ENCODE measurements at places on chromosomes 6 and 20.

DNA sequence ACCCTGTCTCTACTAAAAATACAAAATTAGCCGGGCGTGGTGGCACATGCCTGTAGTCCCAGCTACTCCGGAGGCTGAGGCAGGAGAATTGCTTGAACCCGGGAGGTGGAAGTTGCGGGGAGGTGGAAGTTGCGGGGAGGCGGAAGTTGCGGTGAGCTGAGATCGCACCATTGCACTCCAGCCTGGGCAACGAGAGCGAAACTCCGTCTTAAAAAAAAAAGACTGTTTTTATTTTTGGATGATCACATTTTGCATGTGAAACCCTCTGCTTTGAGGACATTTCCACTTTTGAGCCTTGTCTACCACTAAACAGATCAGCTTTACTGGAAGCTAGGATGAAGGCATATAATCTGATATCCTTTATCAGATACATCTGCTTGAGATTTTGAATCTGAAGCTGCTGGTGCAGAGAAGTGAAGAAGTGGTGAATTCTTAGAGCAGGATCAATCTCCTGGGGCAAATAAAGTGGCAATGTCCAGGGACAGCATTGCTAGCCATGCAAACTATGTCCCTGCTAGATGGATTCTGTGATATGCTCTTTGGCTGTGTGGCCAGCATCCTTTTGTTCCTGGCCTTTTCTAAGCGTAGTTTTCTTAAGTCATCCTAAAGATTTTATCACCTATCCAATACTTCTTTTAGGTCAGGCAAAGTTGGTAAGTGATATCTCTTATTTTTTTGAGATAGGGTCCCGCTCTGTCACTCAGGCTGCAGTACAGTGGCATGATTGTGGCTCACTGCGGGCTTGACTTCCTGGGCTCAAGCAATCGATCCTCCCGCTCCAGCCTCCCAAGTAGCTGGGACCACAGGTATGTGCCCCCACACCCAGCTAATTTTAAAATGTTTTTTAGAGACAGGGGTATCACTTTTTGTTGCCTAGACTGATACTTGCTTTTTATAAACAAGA lies 23.3 kb downstream of the RBL1 start:
- DNase-seq = no peak

DNA sequence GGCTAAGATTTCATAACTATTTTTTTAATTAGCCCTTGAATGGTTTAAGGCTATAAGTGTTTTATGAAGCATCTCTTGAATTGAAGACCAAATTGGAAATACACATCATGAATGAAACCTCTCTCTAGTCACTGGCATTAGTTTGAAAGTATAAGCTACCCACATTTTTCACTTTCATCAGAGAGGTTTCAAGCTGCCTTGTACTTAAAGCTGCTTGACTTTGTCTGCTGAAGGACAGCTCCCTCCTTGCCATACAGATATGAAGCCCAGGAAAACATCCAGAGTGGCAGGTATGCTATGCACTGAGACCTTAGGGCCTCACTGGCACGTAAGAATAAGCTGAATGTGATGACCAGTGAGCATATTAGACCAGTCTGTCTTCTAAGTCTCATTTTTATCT lies 62.7 kb downstream of the ELOVL2 start:
- no peak for DNase-seq

- no peak for DNase-seq
Observed at GRCh38 chr6:75183099-75183541, 22.7 kb downstream of the COL12A1 start.

DNA sequence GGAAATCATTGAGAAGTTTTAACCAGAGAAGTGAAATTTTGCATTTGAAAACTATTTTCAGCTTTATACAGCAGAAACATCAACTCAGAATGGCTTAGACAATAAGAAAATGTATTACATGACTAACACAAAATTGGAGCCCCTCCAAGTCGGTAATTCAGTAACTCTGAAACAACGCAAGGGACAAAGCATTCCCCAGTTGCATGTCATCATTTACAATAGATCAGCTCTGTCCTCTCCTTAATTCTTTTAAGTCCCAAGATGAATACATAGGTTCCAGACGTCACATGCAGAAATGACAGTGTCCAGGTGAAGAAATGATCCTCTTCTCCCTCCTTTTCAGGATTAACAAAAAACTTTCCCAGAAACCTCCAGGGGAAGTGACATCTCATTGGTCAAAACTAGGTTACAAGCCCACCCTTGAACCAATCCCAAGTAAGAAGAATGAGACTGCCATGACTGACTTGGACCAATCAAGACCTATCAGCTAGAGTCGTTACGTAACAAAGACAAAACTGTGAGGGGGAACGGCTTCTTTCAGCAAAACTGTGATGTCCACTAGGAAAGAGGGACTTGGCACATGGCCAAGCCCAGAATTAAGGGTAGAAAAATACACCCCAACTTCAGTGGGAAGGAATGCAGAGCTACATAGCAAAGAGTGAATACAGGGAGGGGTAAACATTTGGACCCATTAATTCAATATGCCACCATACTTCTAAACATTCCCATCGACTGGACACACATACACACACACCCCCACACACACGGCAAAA lies 149.8 kb upstream of the PRND start:
- DNase-seq = no peak

GRCh38 chr6:18412068-18412467 lies 24.9 kb downstream of the RNF144B start:
- no peak for DNase-seq

GRCh38 chr6:137412562-137412961 lies 81.6 kb downstream of the OLIG3 start:
- no peak for DNase-seq

DNA sequence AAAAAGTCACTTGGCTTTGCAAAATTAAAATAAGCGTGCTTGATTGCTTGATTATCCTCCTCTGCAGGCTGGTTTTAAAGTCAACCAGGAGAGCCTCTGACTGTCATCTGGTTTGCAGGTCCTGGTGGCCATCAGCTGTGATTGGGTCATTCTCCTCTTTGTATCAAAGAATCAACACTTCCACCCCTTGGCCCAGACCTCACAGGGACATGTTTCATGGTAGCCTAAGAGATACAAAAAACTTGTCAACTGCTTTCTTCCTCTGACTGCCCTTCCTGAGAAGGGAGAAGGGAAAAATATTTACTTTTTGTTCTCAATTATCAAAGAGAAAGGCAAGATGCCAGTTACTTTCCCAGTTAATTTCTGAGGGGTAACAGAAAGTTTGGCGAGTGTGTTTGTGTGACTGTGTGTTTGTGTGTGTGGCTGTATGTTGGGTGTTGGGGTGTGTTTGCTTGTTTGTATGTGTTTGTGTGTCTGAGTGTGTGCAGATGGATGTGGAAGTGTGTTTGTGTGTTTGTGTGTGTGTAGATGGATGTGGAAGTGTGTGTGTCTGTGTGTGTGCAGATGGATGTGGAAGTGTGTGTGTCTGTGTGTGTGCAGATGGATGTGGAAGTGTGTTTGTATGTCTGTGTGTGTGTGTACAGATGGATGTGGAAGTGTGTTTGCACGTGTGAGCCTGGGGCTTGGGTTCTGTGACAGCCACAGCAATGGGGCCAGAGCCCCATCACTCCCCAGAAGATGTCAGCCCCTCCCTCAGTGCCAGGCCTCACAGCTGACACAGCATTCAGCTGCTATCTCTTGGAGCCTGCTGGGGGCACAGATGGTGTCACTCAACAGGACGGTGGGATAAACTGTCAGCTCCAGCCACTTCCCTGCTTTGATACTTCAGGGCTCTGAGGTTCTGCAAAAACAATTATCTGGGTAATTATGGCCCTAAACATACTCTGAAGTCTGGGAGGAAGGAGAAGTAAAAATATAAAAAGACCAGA lies 98.6 kb upstream of the RNF24 start:
- no peak for DNase-seq

DNA sequence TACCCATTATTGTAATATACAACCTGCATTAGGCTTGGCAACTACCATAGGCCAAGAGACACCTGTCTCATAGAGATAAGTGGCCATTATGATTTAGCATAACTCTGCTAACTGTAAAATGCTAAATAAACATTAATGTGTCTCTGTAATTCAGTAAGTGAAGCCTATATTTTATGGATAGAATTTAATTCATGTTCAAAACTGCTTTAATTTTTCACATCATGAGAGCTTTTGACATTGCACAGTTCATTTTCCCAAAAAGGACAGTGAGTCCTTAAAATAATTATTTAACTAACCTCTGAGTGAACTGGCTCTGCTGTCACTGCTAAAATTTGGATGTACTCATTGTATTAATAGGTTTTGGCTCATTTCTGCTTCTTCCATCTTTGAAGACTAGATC lies 41.4 kb upstream of the TMX4 start:
- DNase-seq = no peak

DNA sequence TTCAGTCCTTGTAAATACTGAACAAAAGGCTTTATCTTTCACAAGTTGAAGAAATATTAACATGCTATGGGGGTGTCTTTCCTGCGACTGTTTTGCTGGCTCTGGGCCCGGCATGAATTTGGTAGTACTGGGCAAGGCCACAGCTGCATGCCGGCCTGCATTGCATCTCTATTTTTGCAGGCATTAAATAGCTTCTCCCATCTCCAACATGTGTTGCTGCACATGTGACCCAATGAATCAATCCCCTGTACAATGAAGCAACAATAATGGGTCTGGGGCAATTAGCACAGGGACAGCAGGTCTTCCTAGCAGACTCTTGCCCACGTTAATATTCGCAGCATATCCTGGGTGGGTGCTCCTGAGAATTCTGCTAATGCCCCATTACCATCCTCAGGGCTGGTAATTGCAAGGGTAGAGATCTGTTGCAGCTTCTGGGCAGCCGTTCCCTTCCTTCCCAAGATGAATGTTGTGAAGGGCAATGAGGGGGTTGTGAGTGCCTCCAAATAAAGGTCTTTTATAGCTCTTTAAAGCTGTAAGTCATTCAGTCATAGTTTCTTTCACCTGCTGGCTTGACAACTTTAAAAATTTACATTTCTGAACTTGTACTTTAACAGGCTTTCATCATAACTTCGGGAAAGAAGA lies 24.3 kb upstream of the CDYL start:
- DNase-seq = no peak

DNA sequence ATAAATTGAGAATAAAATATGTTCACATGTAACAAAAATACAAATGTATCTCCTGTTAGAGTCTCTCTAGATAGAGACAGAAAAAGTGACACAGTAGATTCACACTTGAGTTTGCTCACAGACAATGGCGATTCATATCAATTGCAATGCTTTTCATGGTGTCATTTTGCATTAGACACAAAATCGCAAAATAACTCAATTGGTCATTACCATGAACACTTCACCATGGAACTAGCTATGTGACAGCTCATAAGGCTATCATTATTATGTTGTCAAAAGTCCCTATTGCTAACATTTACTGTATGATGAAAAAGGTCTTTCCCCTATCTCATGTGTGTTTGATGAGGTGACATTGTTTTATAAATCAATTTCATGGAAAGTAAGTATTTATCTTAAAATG lies 249.5 kb upstream of the AGPAT4 start:
- DNase-seq = no peak

DNA sequence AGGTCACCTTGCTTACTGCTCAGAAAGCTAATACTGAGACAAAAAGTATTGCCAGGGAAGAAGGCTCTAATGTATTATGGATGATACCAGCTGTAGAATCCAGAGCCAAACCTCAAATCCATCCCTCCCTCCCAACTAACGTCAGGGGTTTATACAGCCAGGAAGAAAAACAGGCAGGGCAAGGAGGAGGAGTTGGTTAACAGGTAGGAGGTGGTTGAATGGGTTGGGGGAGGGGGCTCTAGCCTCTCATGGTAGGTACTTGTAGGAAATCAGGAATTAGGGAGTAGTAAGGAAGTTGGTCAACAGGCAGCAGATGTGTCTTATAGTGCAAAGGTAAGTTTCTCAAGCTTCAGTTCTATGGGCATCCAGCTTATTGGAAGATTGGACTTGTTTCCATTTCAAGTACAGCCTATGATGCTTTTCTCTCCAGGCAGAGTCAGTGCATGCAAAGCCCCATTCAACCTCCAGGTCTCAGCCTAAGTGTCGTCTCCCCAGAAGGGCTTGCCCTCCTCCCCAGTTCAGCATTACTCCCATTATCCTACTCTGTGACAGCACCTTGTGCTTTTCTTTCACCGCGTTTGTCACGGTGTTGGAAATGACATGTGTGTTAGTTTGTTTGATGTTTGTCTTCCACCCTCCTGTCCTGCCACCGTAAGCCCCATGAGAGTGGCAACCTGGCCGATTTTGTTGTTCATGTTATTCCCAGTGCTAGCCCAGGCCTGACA lies 38.1 kb downstream of the PNLDC1 start:
- no peak for DNase-seq

GRCh38 chr20:59678951-59679350 lies 74.6 kb downstream of the PHACTR3 start:
- no peak for DNase-seq

DNA sequence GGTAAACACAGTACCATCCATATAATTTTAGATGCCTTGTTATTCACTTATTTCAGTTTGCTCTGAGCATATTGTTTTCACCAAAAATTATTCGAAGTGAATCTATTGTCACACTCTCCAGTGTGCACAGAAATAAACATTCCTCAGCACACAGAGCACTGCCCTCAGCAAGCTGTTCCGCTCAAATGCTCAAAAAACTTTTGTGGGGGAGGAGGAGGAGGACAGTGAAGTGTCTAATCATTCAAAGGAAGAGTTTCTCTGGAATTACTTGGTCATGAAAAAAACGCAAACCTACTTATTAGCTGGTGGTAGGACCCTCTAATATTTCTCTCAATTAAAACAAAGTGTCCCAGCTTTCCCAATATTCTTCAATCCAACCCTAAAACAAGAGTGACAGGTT lies 88.3 kb downstream of the DTNBP1 start:
- no peak for DNase-seq

- no peak for DNase-seq
Observed at GRCh38 chr6:40817369-40817768, 221.7 kb downstream of the UNC5CL start.

DNA sequence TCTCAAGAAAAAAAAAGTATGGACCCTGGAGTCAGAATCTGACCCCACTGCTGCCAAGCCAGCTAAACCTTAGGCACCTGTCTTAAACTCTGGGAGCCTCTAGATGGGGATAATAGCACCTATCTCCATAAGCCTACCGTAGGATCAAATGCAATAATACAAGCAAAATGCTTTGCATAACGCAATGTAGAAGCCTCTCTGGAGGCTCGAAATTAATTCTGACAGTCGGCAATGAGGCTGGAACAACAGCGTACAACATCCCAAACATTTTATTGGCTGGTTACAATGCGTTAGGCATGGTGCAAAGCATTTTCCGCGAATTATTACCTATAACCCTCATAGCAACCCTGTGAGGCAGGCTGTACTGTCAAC lies 521 bp downstream of the CDK5RAP1 start:
- no peak for DNase-seq
